Activated CD4-positive, alpha-beta memory T cell treated with anti-CD3 and anti-CD28 coated beads, Interleukin-2, amount 10 ng/mL, durations not matched to agents 7 days and 5 days (primary cell): ENCODE measurements at places on chromosomes 7 and 10. TPM values are rescaled to one million over a fixed set of nuclear protein-coding genes. Genes with fewer than 3 reads are reported as not detected.

Gene MACC1
- total RNA-seq: 0.18 TPM

DNA sequence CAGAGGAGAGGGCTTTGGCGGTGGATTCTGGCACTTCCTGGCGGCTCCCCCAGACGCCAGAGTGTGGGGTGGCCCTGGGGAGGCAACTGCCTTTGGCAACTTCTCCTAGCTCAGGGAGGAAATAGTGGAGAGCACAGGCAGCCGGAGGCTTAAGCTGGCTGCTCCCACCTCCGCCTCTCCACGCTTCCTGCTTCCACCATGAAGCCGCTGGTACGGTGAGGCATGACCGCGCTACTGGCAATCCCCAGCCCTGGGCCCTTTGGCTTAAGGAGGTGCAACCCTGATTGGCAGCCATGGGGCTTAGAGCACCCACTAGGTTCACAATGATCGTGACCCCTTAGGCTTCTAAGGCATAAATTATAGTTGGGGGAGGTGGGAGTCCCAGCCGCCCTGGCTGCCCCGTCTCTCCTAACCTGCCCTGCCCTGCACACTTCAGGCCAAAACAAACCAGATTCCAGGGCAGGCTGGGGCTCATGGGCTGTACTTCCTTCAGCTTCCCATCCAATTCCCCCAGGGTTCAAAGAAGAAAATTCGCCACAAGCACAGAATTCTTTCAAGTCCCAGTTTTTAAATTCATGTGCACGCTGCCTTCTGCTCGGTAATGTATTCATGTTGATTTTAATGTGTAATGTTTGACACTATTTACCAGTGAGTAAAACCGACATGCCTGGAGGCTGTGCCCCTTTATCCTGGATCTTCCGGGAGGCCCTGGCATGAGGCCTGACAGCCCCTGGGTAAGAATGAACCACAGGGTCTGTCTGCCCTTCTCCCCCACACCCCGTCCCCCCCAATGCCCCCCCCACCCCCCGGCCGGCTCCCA is 90.7 kb upstream of the LRRC4 start:
- H3K36me3 ChIP-seq: no peaks in the 10 kb centered on the region
- DNase-seq: no peak
- H3K27me3 ChIP-seq: peaks cover 16% of the 10 kb centered on the region
- H3K4me3 ChIP-seq: no peak overlapping the region
- no peak overlapping the region for H3K27ac ChIP-seq
- H3K4me1 ChIP-seq: peaks cover 6% of the 10 kb centered on the region

- no peaks in the 10 kb centered on the region for H3K36me3 ChIP-seq
- no peak overlapping the region for H3K27ac ChIP-seq
- H3K4me3 ChIP-seq: no peak overlapping the region
- DNase-seq: no peak
Measured at GRCh38 chr7:116582806-116583444, 58.1 kb downstream of the CAV1 start.

GRCh38 chr10:75972491-75973276 is 541.3 kb downstream of the LRMDA start:
- DNase-seq: no peak
- no peaks in the 10 kb centered on the region for H3K36me3 ChIP-seq
- no peaks in the 10 kb centered on the region for H3K4me1 ChIP-seq
- H3K27ac ChIP-seq: no peak overlapping the region

DNA sequence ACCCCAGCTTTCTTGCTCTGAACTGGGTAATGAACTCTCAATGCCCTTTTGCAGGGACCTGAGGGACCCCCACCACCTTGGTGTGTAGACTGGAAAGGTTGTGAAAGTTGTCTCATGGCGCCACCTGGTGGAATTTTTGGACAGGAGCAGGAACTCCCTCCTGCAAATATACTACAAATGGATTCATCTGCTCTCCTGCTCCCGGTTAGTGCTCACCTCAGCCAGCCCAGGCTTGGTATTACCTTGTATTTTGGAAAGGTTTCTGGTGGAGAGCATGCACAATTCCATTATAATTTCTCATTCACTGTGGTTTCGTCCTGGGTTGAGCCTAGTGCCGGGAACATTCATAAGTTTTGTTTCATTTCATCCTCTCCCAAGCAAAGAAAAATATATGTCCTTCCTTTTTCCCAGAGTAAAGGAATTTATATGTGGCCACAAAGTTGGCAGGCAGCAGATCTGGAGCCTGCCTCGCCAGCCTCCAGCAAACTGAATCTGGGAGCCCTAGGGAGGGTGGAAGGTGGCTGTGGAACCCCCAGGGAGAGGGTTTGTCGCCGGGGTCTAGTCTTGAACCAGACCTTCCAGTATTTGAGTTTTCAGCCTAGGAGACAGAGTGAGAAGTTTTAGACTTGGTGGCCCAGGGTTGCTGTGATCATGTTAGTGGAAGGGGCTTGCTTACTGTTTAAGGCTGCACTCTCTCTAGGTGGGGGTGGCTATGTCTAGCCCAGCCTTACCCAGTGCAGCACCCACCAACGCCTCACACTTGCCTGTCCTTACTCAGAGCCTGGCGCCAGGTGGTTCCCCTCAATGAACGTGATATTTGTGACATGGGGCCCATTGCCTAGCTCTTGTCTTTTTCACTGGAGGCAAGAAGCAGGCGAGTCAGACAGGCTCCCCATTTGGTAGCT is 9.5 kb downstream of the FAM241B start:
- H3K36me3 ChIP-seq: no peaks in the 10 kb centered on the region
- no peak overlapping the region for H3K27ac ChIP-seq
- H3K4me3 ChIP-seq: no peak overlapping the region
- H3K4me1 ChIP-seq: no peaks in the 10 kb centered on the region
- DNase-seq: peak; percentile 70

DNA sequence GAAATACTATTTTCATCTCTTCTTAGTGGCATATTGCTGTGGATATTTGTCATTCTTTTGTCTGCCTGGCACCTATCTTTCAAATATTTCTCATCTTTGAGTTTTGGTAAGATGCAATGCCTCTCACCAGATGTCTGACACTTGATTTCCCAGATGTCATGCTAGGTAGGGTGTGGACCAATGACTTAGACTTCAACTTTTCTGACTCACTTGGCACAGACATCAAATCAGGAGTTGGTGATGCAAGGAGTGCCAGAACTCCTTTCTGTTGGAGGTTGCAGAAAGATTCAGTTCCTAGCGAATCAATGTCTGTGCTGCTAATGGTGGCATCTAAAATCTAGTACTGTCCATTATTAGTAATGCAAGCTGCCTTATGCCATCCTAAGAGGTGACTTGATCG is 216.9 kb upstream of the FERD3L start:
- no peak overlapping the region for H3K4me3 ChIP-seq
- H3K4me1 ChIP-seq: no peaks in the 10 kb centered on the region
- H3K36me3 ChIP-seq: no peaks in the 10 kb centered on the region
- no peaks in the 10 kb centered on the region for H3K27me3 ChIP-seq

GRCh38 chr10:31352436-31353226 is 33.6 kb downstream of the ZEB1 start:
- no peak overlapping the region for H3K27ac ChIP-seq
- peaks cover 44% of the 10 kb centered on the region for H3K4me1 ChIP-seq
- peaks cover 6% of the 10 kb centered on the region for H3K36me3 ChIP-seq
- H3K4me3 ChIP-seq: no peak overlapping the region

DNA sequence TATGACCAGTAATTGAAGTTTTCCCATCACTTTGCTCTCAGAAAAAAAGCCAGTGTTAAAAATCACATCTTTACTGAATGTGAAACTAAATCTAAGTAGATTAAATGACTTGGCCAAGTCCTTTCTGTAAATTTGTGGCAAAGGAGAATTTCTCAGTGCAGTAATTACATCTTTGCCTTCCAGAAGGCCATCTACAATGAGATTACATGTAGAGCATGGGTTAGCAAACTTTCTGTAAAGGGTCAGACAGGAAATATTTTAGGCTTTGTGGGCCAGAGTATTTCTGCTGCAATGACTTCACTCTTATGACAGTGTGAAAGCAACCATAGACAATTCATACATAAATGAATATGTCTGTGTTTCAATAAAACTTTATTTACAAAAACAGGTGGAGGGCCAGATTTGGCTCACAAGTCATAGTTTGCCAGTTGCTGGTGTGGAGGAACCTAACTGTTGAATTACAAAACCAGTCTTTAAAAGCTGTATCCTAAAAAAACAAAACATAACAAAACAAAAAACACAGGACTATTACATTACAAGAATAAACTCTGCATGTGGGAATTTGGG is 191.0 kb downstream of the TAX1BP1 start:
- H3K4me3 ChIP-seq: no peak overlapping the region
- DNase-seq: no peak
- peaks cover 4% of the 10 kb centered on the region for H3K4me1 ChIP-seq
- no peak overlapping the region for H3K27ac ChIP-seq
- no peaks in the 10 kb centered on the region for H3K27me3 ChIP-seq
- H3K36me3 ChIP-seq: no peaks in the 10 kb centered on the region

GRCh38 chr7:90626013-90626412 is 29.9 kb downstream of the CDK14 start:
- DNase-seq: no peak
- H3K4me3 ChIP-seq: no peak overlapping the region
- no peaks in the 10 kb centered on the region for H3K27me3 ChIP-seq

DNA sequence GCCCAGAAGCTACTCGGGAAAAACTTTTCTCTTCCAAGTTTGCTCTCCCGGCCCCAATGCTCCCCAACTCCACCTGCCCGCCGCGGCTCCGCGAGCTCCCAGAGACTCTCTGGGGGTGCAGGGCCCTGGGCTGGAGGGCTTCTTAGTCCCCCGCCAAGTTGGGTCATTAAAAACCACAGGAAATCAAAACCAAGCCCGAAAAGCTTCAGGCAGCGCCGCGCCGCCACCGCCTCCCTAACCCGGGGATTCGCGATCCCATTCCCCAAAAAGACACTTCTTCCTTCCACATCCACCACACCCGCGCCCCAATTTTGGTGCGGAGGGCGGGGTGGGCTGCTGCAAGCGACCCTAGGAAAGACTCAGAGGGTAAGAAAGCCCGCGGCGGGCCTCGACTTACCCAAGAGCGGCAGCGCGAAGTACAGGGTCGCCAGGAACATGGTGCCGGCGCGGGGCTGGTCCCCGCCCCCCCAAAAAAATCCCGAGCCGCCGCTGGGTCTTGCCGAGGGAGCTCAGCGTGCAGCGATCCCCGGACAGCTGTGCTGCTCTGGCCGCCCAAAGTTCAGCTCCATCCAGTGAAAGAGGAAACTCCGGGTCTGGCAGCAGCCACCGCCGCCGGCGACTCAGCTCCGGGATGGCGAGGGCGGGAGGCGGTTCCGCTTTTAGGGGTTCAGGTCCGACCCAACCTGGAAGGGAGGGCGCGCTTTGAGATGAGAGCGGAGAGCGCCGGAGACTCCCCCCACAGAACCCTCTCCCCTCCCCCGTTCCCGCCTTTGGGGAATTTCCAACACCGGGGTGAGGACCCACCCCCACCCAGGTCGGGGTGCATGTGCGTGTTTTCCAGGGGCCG is 1.2 kb downstream of the GFRA1 start:
- DNase-seq: no peak
- H3K4me1 ChIP-seq: peaks cover 7% of the 10 kb centered on the region
- H3K36me3 ChIP-seq: peaks cover 5% of the 10 kb centered on the region
- H3K27me3 ChIP-seq: peaks cover 62% of the 10 kb centered on the region

DNA sequence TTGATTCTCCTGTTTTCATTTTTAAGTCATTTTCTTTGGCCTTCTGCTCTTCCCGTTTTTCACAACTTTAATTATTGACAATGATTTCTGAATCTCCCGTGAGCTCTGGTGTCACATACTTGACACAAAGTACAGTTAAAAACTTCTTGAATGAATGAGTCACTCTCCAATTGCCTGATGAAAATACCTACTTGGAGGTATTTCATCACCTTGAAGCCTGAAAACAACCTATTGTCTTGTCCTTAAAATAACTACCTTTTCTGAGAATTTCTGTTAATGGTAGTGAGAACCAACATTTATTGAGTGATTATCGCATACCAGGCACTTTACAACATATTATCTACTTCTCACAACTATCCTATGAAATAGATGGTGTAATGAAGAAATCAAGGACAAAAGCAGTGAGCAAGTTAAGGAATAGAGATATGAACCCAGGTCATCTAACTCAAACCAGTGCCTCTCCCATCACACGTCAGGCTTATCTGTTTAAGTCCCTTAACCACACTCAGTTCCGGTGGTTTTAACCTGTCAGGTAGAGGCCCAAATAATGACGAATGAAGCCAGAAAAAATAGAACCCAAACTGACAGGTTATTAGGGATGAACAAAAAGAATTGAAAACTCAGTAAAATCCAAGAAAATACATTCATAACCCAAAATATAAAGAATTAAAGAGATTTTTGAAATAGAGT is 11.6 kb downstream of the BET1 start:
- no peaks in the 10 kb centered on the region for H3K27me3 ChIP-seq
- H3K4me1 ChIP-seq: peaks cover 6% of the 10 kb centered on the region
- no peak for DNase-seq

DNA sequence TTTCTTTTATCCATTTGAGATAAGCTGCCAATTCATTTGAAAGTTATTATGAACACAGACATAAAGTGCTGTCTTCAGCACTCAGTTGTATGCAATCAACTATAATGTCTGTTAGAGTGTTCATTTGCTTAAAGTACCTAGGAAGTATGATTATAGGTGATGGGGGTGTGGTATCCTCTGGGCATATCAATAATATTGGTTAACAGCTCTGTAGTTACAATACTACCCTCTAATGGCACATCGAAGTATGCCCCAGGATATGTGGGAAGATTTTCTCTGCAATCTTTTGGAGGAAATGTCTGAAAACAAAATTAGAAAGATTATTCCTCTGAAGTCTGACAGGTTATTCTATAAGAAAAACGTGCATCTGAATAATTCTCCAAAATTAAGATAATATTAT is 429.7 kb downstream of the ARL4A start:
- peaks cover 6% of the 10 kb centered on the region for H3K27me3 ChIP-seq
- no peak overlapping the region for H3K27ac ChIP-seq
- H3K4me3 ChIP-seq: no peak overlapping the region
- H3K4me1 ChIP-seq: peaks cover 3% of the 10 kb centered on the region
- no peaks in the 10 kb centered on the region for H3K36me3 ChIP-seq
- DNase-seq: no peak

- no peak for DNase-seq
- H3K27me3 ChIP-seq: peaks cover 64% of the 10 kb centered on the region
- H3K4me3 ChIP-seq: peak overlapping the region; percentile 70
- H3K4me1 ChIP-seq: peaks cover 24% of the 10 kb centered on the region
- H3K36me3 ChIP-seq: no peaks in the 10 kb centered on the region
Measured at GRCh38 chr10:21495002-21495751, 30.3 kb downstream of the SKIDA1 start.

GRCh38 chr7:99930376-99930775 is 956 bp upstream of the GJC3 start:
- H3K27ac ChIP-seq: no peak overlapping the region
- H3K4me1 ChIP-seq: peaks cover 37% of the 10 kb centered on the region
- H3K27me3 ChIP-seq: peaks cover 40% of the 10 kb centered on the region
- no peak for DNase-seq
- no peak overlapping the region for H3K4me3 ChIP-seq
